ENCODE measurements at places on chromosomes 1 and 21.

GRCh38 chr1:180451504-180451903 is 50.9 kb downstream of the ACBD6 start:
- no peak for DNase-seq

- DNase-seq = no peak
Measured at GRCh38 chr1:218850367-218850766, 323.3 kb upstream of the LYPLAL1 start.

DNA sequence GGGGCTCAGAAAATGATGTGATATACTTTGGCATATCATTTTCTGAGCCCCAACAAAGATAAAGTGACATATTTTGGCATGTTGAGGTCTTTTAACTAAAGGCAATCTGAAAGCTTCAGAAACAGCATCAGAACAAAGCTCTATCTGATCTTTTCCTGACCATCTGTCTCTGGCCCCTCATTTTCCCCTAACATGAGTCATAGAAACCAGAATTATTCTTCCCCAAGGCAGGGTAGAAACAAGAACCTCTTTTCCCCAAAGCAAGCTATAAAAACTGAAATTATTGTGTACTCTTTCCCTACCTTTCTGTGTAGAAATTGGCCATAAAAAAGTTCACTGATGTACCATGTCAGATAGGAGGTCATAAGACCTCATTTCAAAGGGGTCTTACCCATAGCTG is 48.7 kb upstream of the PLA2G4A start:
- DNase-seq = no peak

GRCh38 chr1:174021591-174022079 is 522 bp downstream of the RC3H1 start:
- peak; percentile 79 for DNase-seq

DNA sequence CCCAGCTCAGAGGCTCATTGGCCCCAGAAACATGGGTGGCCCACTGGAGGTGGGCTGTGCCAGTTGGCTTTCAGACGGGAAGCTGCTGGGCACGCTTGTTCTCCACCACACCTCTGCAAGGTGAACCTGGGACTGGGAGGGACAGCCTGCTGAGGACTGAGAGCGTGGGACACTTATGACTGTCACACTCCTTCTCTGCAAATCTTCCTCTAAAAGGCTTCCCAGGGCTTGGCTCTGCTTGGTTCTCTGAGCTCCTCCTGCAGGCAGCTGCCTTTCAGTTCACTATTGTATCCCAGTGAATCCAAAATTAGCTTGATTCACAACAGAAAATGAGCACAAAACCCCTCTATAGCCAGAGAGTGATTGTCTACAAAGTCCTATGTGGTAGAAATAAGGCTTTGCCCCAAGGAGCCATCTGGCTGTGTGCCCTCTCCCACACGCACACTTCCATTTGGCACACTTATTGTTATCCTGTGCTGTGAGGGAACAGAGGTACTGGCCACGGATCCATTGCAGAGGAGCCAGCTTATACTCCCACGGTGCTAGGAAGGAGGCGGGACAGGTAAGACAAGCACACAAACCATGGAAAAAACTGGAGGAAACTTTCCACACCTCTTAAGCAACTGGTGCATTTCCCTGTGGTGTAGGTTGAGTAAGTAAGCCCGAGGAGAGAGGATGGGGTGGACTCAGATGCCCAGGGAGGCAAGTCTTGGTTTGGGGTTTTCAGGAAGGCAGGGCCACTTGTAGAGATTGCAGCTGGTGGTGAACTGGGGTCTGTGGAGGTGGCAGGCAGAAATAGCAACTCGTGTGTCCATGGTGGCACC is 18.9 kb upstream of the BTG2 start:
- DNase-seq = peak; percentile 72

All from activated CD4-positive, alpha-beta T cell treated with anti-CD3 and anti-CD28 coated beads, Interleukin-2, amount 10 ng/mL, durations not matched to agents 24 days and 14 days (primary cell).